Umbilical cord (tissue), 2 donors: ENCODE measurements at places on chromosomes 1 and 21.
A peak's percentile ranks its signal among the peaks of the same experiment; 100 is the strongest.

DNA sequence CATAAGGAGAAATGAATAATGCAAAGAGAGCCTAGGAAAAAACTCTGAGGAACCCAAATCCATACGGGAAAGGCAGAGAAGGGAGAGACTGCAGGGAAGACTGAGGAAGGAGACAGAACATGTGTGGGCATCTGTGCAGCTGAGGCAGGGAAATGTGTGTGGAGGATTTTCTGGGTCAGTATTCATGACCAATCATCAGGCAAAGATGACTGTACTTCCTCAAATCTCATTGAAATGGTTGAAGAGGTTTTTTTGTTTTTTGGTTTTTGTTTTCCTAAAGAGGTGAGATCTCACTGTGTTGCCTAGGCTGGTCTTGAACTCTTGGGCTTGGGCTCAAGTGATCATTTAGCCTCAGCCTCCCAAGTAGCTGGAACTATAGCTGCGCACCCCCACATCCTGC lies 15.7 kb downstream of the DIP2A start:
- DNase-seq: no peak

GRCh38 chr1:232274999-232275710 lies 354.8 kb downstream of the SIPA1L2 start:
- DNase-seq: no peak

- no peak for DNase-seq
Measured at GRCh38 chr1:64536836-64537490, 67.0 kb downstream of the CACHD1 start.

GRCh38 chr1:41419584-41420295 lies 58.5 kb downstream of the FOXO6 start:
- DNase-seq: no peak

- DNase-seq: peak; percentile 14
Measured at GRCh38 chr1:113593550-113594297, 165.6 kb downstream of the PHTF1 start.
